Left kidney (tissue), 8 donors: ENCODE measurements at places on chromosomes 6 and 20.

GRCh38 chr6:53205778-53206177 lies 57.1 kb upstream of the GCM1 start:
- no peak for DNase-seq

- DNase-seq = no peak
Measured at GRCh38 chr20:1945134-1945618, 48.7 kb downstream of the PDYN start.

DNA sequence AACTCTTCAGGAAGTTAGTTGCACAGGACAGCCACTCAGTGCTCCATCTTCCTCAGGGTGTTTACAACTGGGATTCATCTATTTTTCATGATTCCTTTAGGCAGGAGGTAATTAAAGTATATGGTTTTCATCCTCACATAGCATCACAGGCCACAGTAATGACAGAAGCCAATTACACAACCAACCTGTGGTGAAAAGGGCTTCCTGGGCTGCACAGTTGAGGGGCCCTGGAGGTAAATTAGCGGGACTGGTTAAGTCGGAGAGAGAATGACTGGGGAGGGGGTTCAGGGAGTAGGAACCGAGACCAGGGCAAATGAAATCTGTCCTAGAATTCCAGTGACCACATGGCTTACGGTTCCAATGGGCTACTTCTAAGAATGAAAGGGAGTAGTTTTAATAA lies 37.0 kb downstream of the BAK1 start:
- no peak for DNase-seq

- DNase-seq = no peak
Measured at GRCh38 chr6:41200296-41200900, 551 bp downstream of the TREML2 start.

DNA sequence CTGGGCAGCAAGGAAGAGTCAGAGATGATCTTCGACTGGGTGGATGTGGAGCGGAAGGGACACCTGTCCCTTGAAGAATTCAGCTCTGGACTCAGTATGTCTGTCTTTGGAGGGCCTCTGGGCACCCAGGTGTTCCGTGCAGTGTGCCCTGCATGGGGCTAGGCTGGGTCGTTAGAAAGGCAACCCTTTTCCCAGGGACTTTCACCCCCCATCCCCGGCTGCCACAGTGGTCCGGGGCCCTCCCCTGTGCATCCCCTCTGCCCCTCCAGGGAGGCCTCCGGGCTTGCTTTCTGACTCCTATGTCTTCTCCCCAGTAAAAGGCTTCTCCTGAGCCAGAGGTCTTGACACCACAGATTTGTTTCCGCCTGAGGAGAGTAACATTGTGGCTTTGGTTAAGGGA lies 16.2 kb downstream of the RAB44 start:
- DNase-seq = no peak

GRCh38 chr6:106290954-106291353 lies 34.6 kb downstream of the ATG5 start:
- DNase-seq = no peak

- peak; percentile 50 for DNase-seq
Measured at GRCh38 chr6:161370880-161371279, 97.0 kb upstream of the AGPAT4 start.

GRCh38 chr6:34981951-34982350 lies 92.9 kb downstream of the ANKS1A start:
- DNase-seq = no peak

GRCh38 chr20:63173552-63174191 lies 42.3 kb downstream of the YTHDF1 start:
- no peak for DNase-seq

GRCh38 chr6:151263967-151264366 lies 24.2 kb downstream of the AKAP12 start:
- no peak for DNase-seq

DNA sequence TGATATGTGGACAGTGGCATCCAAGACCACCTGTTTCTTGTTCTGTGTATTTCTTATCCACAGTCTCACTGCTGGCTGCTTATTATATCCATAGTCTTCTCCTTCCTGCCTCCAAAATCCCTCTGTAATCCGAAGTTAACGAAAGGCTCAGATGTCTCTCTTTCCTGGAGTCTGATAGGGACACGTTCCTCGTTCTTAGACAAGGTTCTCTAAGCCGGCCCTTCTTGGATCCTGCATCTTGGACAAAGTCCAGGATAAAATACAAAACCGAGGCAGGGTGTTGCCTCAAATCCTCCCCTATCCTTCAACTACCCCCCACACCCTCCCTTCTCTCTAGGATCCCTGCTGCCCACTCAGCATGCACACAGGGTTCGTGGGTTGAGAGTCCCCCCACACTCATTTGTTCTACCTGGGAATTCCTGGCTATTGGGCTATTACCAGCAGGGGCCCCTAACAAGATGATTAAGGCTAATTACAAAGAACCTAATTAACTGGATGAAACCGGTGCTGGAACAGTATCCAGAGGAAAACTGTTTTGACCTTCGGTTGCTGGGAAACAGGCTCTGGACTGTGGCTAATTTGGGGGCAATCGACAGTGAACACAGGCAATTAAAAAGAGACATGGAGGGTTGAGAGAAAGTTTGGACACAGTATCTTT lies 32.7 kb upstream of the MRPS10 start:
- DNase-seq = no peak

- no peak for DNase-seq
Measured at GRCh38 chr6:33589731-33590530, 9.9 kb upstream of the BAK1 start.

GRCh38 chr20:4813863-4814695 lies 92.4 kb downstream of the PRND start:
- DNase-seq = no peak

GRCh38 chr6:134081506-134081905 lies 29.1 kb upstream of the SLC2A12 start:
- no peak for DNase-seq

- no peak for DNase-seq
Measured at GRCh38 chr6:25010902-25011625, 75.3 kb upstream of the RIPOR2 start.

DNA sequence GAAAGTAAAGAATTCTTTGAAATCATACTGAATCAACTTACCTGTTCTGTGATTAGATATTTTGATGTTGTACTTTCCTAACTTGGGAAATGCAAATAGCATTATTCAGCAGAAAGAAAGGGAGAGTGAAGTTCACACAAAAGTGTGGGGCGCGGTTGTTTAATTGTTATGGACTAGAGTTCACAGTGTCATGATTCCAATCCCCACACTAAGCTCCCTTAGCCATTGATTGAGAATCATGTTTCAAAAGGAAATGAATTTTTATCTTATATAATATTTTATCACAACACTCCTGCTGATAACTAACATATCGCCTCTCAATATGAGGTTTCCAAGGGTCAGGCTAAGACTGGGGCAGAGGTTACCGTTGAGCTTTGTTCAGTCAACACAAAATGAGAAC lies 3.0 kb upstream of the GSTA5 start:
- no peak for DNase-seq

DNA sequence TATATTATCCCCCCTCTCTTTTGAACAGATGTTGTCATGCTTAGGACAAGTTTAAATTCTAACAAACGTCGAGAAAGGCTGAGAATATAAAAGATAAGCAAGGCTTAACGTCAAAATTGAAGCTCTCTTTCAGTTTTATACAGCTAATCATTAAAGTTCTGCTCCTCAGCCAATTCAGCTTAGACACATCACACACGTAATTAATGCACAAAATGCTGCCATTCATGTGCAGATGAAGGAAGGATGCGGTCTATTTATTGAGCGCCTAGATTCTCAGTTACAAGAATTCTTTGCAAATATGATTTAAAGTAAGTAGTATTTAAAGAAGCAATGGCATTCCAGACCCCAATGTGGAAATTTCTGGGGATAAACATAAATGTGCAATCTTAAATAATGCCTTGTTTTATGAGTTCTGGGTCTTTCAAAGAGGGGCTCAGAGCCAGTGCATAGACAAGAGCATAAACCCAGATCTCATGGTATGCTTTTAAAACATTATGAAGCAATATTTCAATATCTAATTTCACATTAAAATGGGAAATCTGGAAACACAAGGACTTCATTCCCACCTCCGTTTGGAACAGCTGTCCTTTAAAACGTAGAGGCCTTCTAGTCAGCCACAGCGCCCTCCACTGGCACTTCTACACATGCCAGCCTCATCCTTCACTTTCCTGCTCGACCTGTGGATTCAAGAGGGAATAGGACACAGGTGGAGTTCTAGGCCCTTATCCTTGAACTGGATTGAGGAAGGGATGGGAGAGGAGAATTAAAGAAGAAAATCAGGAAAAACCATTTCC lies 85.8 kb downstream of the LYRM4 start:
- no peak for DNase-seq

DNA sequence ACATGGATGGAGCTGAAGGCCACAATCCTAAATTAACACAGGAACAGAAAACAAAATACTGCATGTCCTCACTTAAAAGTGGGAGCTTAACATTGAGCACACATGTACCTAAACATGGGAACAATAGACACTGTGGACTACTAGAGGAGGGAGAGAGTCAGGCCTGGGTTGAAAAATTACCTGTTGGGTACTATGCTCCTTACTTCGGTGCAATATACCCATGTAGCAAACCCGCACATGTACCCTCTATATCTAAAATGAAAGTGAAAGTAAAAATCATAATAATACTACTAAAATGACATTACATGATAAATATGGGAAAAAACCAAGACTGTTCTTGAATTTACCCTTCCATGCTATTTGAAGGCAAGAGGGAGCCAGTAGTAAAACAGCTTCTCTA lies 1273.8 kb upstream of the ADGRB3 start:
- no peak for DNase-seq

GRCh38 chr6:4084444-4085331 lies 5.8 kb upstream of the FAM217A start:
- DNase-seq = no peak

DNA sequence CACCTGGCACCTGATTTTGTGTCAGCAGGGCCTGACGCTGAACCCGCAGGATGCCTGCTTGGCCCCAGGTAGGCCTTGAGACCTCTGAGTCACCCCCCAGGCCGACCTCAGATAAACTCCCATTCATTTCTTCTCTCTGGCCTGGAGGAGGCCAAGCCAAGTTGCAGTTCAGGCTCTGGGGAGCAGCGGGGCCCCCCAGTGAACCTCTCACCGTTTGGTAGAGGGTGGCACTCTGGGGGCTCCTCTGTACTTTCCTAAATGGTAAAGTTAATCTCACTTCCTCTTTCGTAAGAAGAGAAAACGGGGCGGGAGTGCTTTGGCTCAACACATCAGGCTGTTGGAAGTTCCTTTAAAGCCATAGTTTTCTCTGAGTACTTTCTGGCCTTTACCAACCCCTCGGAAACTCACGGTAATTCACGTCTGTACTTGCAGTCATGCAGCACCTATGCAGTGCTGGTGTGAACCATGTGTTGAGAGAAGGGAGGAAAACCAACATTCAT lies 2.8 kb downstream of the SIRPA start:
- no peak for DNase-seq

DNA sequence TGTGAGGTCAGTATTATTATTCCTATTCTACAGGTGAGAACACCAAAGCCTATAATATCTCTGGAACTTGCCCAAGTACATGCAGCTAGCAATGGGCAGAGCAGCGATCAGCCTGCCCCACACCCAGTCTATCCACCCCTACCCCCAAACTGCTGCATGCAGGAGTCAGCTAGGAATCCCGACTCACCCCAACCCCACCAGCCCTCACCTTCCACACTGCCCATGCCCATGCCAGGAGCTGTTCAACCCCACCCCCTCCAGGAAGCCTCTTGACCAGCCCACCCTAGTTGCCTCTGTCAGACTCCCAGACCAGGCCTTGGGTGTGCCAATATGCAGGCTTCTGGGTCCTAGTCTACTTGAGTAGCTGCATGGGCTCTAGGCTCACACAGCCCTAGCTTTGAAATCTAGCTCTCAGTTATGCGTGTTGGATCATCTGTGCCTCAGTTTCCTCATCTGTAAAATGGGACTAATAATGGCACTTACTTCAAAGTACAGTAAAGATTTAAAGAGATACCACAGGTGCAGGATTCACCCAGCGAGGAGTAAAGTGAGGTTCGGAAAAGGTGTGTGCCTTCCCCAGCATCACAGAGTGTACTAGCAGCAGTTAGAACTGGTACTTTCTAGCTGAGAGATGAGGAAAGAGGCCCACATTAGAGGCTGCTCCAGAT lies 173.2 kb downstream of the VEGFA start:
- no peak for DNase-seq

- DNase-seq = peak; percentile 11
Measured at GRCh38 chr20:50588034-50588736, 78.0 kb downstream of the PTPN1 start.

- no peak for DNase-seq
Measured at GRCh38 chr6:15769511-15770018, 106.7 kb upstream of the DTNBP1 start.

DNA sequence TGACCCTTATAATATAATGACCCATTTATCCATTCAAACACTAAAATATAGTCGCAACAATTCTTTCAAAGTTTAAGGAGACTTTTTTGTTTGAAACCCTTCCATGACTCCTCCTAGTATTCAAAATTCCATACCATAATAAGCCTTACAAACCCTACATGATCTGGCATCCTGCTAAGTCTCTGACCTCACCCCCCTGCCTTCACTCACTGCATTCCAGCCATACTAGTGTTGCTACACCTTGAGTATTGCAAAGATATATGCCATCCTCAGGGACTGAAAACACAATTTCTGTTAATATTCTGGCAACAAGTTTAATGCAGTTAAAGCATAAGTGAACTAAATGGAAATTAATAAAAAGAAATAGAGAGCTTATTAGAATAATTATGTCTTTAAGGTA lies 168.4 kb downstream of the EYS start:
- no peak for DNase-seq

DNA sequence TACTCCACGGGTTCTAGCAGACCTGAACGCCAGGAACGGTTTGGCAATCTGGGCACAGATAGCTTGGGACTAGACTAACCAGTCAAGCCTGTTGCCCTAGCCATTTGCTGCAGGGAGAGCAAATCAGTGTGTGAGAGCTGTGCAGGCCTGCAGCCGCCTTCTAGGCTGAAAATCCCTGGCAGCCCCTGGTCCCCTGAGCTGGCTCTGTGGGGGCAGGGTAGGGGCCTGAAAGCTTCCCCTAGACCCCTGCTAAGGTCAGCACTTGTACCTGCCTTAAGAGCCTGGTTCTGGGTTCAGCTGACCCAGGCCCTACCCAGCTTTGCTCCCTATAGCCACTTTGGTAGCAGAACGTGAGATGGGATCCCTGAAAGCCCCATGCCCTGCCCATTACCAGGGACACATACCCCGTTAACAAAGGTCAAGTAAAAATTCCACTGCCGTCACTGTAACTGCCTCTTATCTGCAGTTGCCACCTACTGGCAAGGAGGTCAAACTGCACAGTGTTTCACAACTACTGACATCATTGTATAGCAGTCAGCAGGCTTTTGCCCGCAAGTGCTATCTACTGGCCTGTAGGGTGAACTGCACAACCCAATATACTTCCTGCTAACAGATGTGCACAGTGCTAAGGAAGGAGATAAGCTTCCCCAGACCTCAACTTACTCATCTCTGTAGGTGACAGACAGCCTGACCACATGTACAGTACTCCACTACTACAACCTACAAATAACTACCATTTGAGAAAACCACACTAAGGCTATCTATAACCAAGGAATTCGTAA lies 95.1 kb upstream of the OLIG3 start:
- DNase-seq = no peak

DNA sequence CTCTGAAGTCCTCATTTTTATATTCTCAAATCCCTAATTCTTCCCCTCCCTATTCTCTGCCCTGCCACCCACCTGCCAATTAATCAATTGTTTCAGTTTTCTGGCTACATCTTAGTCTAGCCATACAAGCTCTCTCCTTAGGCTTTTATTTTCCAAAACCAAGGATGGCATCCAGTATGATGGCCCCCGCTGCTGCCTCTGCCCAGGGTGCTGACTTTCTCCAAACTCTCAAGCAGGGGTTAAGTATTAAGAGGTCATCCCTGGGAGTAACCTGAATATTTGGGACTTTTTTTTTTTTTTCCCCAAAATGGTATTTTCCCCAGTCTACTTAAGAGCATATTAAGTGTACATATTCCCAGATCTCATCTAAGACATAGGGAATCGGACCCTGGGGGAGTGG lies 183.8 kb downstream of the DHX35 start:
- DNase-seq = no peak
